ENCODE measurements at places on chromosomes 2 and 18.

DNA sequence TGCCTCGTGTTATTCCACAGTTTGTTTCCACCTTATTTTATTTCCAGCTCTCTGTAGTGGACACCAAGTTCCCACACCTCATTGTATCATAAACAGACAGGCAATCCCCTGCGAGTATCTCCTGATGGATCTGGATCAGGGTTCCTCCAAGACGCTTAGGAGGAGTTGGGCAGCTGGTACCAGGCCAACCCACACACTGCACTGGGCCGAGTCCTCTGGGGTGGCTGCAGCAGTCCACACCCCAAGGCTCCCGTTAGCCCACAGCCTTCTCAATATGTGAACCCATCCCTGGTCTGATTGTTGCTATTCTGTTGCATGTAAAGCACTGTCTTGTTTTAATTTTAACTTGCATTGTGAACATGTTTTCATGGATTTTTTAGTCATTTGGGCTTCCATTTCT is 178.8 kb upstream of the RAB6C start:
- DNase-seq = no peak

DNA sequence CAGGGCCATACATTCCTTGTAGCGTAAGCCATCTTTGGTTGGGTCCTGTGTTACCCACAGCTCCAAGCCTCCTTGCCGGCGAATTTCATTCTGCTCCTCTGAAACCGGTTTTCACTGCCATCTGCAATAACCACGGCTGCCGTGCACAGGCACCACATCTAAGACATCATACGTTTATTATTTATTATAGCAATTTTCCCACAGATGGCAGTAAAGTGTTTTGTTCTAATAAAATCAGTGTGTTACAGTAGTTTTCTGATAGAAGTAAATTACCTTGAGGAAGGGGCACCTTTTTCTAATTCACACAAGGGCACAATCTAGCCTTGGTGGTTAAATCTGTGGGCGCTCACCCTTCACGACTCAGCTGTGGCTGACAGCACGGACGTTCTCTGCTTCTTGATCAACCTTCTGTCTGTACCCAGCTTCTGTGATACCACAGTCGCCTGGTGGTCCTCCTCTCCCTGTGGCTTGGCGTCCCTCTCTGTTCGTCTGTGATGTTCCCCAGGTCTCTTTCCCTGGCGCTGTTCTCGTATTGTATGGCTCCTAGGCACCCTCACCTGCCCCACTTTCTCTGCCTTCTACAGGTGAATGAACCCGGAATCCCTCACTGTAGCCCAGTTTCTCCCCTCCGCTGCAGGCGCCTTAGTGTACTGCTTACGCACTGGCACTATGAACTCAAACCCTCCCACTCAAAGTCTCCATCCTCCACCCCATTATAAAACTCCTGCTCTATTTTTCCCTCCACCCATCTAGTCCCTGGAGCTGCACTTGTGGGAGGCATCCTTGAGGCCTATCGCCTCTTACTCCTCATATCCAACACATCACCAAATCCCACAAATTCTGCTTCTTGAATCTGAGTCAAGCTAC is 236.8 kb downstream of the DYSF start:
- no peak for DNase-seq

DNA sequence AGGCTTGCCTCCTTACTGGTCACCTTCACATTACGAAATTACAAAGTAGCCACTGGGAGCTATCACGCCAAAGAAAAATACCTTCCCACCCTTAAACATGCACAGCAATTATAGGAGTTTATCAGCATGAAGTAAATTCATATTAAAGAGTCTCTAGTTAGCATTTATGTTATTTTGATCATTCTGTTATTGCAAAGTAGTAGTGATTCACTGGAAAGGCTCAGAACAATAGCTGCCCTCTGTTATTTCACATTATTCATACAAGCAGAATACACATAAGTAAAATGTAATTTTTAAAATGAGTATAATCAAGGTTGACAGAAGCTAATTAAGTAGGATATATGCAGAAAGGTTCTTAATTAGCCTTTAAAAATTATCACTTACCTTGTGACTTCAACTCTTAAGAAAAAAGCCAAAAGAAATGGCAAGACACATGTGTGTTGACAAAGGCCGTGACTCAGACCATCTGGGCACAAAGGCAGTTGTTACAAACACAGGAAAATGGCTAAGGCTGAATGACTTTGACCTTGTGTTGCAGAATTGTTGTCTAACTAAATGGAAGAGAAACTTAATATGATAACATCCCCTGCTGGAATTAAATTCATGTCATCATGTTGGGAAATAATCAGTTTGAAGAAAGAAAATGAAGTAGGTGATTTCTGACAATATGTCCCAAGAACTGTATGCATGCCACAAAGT is 108.3 kb downstream of the ARL6IP6 start:
- DNase-seq = no peak

DNA sequence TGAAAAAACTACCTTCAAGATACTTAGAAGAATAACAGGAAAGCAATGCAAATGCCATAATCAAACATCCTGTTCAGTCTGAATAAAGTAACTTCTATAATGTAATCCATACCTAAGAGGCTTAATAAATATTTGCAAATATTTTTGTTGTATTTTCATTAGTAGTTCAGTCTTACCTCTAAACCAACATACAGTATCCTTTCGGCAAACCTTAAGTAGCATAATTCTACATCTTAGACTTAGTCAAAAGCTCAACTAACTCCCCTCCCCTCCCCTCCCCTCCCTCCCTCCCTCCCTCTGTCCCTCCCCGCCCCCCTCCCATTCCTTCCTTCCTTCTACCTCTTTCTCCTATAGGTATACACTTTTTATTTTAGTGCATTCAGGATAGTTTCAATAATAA is 1373.2 kb downstream of the SUCLG1 start:
- DNase-seq = no peak

DNA sequence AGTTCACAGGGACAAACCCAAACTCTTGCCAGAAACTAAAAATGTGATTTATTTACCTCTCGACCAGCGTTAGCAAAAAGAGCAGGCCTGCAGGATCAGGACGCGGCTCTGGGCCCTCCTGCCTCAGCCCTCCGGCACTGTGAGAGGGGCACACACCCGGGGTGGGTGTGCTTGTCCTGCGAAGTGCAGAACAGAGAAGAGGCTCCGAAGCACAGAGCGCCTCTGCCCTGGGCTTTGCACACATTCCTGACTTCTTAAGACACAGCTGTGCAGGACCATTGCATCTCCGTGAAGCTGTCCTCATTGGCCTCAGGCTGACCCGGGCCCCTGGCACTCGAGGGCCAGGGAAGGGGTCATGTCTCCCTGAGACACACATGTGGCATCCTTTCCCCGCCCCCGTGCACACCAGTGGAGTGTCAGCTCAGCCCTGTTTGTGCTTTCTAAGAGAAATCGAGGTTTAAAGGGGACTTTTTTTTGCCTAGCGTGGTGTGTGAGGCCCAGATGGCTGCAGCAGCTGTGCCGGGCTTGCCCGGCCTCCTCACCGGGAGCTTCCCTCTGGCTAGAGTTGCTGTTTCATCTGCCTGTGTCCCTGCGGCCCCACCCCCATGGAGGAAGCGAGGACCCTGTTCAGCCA is 9.9 kb upstream of the NFATC1 start:
- no peak for DNase-seq

GRCh38 chr2:109466674-109467575 is 146.8 kb downstream of the SEPTIN10 start:
- peak; percentile 19 for DNase-seq

GRCh38 chr2:176595986-176596385 is 326.7 kb downstream of the MTX2 start:
- no peak for DNase-seq

GRCh38 chr2:237132799-237133198 is 47.1 kb downstream of the COPS8 start:
- peak; percentile 19 for DNase-seq

DNA sequence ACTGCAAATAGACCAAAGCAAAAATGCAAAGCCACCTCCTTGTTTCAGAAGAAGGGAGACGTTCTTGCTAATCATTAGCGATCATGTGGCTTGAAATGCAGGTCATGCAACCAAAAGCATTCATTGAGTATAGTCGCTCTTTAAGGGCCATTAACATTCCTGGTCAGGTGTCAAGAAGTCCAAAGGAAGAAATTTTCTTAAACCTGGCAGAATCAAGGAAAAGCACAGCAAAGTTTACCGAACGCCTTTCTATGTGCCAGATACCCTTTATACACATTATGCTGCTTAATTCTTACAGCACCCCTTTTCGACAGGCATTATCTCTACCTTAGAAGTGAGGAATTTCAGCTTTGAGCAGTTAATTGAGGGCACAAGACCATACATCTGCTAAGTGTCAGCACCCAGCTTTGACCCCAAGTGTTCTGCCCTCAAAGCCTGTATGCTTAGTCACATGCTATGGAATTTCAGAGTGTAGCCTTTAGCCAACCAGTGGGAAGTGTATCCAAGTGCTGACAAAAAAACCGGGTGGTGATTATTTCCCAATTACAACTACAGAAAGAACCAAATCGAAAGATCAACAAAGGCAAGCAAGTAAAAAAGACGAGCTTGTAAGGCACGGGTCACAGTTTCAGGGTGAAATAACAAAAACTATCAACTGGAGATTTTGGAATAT is 70.8 kb downstream of the EPHA4 start:
- no peak for DNase-seq

DNA sequence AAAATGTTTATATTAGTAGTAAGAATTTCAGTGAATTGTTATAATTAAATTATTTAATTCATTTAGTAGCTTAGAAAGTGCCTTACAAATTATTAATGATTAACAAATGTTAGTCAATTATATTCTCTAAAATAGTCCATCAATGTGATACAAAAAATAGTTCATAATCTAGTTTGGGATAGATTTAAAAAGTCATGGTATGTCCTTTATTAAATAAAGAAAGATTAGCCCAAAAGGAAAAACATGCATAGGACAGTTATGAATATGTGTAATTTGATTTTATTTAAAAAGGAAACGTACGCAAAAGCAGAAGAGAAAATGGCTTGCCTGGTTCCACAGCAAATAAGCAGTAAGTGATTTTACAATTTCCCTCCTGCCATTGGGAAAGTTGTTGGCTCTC is 768.5 kb downstream of the TRIB2 start:
- no peak for DNase-seq

DNA sequence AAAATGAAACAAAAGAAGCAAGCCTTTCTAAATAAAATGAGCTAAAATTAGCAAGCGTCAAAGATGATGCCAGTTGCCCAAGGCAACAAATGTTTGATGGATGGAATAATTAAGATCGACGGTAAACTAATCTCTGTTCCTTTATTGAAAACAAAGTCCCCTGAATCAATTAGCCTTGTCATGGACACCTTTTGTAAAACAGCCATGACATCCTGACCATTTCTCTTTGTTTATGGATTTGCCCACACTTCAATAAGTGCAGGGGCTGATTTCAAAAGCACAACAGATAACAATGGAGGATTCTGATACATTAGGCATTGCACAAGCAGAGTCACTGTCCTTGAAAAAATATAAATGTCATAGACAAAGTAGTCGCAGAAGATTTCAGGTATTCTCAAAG is 160.1 kb upstream of the HNRNPA3 start:
- no peak for DNase-seq

DNA sequence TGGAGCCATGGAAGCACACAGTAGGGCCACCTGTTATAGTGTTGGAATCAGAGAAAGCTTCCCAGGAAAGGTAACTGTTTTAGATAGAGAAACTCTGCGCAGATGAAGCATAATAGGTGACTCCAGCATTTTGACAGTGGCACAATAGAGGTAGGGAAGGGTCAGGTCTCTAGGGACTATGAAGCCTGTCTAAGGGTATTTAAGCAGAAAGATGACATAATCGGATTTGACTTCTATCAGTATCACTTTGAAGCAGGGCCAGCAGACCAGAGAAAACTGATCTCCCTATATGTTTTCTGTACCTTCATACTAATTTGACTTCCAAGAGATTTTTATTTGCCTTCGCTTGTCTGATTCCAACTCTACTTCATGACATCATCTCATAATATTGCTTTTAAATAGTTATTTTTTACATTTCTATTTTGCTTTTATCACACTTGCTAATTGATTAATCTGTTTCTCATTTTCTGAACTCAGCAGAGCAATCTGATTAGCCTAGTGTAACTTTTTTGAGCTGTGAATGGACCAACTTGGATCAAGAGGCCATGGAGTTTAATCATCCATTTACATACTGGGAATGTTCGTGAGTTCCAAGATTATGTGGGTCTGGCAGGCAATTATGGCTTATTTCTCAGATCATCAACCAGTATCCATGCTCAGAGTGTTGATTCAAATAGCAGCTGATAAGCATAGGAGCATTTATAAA is 8.4 kb upstream of the HIBCH start:
- no peak for DNase-seq

GRCh38 chr2:71923887-71924533 is 223.7 kb downstream of the CYP26B1 start:
- peak; percentile 21 for DNase-seq

DNA sequence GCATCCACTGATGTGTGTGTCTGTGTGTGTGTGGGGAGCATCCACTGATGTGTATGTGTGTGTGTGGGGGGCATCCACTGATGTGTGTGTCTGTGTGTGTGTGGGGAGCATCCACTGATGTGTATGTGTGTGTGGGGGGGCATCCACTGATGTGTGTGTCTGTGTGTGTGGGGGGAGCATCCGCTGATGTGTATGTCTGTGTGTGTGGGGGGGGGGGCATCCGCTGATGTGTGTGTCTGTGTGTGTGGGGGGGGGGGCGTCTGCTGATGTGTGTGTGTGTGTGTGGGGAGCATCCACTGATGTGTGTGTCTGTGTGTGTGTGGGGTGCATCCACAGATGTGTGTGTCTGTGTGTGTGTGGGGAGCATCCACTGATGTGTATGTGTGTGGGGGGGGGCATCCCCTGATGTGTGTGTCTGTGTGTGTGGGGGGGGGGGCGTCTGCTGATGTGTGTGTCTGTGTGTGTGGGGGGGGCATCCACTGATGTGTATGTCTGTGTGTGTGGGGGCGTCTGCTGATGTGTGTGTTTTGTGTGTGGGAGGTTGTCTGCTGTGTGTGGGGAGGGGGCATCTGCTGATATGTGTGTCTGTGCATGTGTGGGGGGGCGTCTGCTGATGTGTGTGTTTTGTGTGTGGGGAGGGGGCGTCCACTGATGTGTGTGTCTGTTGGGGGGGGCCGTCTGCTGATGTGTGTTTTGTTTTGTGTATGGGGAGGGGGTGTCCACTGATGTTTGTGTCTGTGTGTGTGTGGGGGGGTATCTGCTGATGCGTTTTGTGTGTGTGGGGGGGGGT is 125.9 kb downstream of the NFATC1 start:
- DNase-seq = no peak

DNA sequence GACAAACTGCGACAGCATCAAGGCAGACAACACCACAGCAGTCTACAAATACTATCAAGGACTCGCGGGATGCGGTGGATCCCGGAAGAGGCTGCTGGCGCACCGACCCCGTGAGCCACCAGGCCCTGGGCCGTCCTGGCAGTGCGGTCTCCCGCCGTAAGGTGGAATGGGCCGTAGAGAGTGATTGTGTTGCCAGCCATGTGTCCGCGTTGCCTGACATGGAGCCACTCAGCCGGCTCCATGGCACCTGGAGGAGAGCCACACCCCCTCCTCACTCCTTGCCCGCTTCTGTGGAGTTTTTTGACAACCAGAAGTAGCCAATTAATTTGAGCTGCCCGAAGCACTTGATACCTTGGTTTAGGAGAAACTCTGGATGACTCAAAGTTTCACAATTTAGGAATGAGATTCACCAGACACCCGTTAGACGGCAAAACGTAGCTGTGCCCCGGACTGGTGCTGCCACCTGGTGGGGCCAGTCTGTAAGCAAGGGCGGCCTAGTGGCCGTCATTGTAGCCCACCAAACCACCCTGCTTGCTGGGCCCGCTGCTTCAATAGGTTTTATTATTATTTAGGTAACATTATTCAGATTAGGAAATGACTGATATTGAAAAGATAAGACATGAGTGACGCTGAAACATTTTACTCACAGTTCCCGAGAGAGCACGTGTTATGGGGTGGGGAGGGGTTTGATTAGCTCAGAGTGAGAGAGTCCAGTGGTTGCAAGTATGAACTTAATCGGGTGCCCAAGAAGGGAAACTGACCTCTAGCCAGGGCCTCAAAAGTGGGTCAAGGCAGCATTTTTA is 10.2 kb upstream of the IMP4 start:
- peak; percentile 33 for DNase-seq
